ENCODE measurements at places on chromosomes 4 and X. TPM values are rescaled to one million over a fixed set of nuclear protein-coding genes. Genes with fewer than 3 reads are reported as not detected.

Gene NPNT
- not detected for polyA plus RNA-seq

Gene PAGE5
- polyA plus RNA-seq, result 7.1 TPM

Gene NUDT10
- polyA plus RNA-seq, result 1.8 TPM

- DNase-seq, result no peak
These were observed 17.7 kb downstream of the SPON2 start for GRCh38 chr4:1154523-1155182.

DNA sequence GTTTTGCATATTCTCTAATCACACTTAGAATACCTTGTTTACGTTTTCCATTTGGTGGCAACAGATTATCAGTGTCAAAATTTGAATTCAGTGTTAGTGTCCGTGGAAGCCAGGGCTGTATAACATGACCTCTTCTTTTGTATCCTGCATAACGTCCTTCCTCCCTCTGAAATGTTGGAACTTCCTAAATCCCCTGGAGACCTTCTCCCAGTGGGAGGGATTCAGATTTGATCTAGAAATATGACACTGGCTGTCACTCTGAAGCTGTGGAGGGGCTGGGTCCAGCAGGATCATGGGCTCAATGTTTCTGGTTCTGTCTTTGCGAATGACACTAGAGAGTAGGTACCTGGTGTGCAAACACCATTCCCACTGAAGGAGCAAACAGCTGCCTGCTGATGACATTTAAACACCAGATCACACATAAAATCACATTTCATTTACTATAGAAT lies 850 bp upstream of the CXCL3 start:
- no peak for DNase-seq

DNA sequence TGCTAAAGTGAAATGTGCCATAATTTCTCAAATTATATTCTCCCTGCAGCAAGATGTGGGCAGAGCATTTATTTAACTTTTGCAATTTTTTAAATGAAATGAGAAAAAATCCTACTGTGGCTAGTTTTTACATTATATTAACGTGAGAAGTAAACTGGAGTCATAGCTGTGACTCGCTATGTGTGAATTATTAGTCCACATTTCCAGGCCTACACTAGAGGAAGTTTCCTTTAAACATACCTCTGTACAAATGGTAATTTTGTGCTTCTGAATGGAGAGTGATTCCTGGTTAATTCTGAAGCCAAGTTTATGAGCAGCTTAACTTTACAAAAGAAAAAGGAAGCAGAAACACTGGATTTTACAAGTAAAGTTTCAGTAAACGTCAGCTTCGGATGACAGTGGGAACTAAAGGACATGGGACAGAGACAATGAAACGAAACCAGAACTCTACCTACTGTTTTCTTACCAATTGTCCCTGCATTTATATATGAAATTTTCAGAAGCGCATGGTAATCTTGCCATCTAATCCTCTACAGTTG lies 72.4 kb downstream of the FBXO8 start:
- no peak for DNase-seq

DNA sequence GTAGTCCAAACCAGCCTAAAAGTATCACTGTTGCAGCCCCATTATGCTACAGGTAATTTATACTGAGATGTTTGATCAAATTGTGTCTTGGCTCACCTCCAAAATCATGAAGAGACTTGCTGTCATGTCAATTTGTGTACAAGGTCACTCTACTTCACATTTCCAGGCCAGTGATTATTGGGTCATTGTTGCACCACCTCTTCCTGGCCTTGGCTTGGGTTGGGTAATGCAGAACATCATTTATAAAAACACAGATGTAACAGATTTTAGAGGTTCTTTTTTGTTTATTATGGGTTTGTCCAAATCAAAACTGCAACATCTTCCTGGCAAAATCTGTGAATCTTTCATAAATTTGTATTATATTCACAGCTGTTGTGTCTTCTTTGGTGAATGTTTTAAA lies 459.5 kb downstream of the ANKRD50 start:
- DNase-seq, result no peak

GRCh38 chrX:106168107-106168506 lies at the start of gene PWWP3B:
TSS of gene PWWP3B (plus strand) at chrX:106168305. CDS start at chrX:106205433, 37,128 bp downstream.
- DNase-seq, result no peak

All from SK-N-SH (cell line).